Cortex of kidney (tissue), 1 donor: ENCODE measurements at places on chromosomes 5 and 9.

GRCh38 chr9:15622318-15622971 lies 69.6 kb downstream of the CCDC171 start:
- DNase-seq: no peak

- DNase-seq: no peak
Observed at GRCh38 chr9:107051392-107051791, 188.4 kb downstream of the ZNF462 start.

DNA sequence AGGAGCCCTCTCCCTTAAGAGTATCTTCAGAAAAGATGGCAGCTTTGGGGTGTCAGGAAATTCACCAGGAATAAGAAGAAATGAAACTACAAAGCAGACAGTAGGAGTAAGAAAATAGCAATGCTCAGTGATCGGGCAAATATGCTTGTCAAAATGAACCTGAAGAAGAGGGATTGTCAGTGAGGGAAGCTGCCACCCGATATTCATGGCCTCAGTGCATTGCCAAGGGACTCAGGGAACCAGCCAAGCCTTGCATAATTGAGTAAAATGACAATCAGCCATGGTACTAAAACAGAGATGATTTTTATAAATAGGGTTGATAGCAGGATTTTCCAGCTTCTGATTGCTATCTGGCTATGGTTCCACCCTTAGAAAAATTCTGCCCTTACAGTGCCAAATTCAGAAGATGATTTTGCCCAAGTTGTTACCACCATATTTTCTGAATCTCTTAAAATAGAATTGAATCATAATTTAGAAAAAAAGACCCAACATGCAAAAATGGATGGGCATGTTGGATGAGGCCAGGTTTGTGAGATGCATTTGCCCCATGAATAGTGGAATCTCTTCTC lies 274.0 kb downstream of the NTRK2 start:
- DNase-seq: no peak

DNA sequence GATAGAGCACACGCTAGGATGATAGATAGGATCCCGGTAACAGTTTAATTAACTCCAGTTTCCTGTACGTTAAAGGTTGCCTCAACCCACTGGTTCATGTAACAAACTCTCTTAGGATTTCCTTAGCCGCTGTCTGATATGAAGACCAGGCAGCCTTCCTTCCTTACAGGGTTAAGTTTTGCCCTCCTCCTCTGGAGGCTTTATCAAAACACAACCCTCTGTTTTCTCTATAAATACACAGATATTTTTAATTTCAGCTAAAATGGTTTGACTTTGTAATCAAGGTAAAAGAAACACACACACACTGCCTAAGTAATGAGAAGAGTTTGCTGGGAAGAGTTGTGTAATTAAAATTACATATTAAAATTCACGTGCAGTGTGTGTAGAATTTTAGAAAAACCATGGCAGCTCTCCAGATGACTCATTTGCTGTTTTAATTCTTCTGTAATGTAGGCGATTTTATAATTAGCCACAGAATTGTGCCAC lies 369.8 kb downstream of the CSNK1G3 start:
- no peak for DNase-seq

- DNase-seq: no peak
Observed at GRCh38 chr9:94881940-94882339, 155.4 kb downstream of the AOPEP start.

- DNase-seq: no peak
Observed at GRCh38 chr5:108521841-108522506, 140.1 kb upstream of the FBXL17 start.

GRCh38 chr9:110334183-110334582 lies 3.5 kb downstream of the TXNDC8 start:
- DNase-seq: no peak

DNA sequence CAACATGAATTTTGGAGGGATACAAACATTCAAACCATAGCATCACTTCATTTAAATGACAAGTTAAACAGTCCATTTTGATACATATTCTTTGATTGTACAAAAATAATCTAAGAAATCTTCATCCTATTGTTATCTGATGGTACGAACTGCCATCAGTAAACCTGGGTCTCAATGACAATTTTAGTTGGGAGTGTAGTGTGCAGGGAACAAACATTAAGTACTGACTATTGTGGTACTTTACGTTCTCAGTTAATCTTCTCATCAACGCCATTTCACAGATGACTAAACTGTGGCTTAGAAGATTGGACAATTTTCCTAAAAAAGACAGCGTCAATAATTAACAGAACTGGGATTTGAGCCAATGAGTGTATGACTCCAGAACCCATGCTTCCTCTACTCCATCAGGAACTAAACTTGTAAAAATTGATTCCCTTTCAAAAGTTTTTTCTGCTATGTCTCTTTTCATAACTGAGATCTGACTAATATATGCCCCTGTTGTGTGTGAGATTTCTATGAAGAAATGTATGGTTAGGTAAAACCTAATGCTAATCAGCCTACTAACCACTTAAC lies 21.1 kb downstream of the TNPO1 start:
- DNase-seq: no peak

DNA sequence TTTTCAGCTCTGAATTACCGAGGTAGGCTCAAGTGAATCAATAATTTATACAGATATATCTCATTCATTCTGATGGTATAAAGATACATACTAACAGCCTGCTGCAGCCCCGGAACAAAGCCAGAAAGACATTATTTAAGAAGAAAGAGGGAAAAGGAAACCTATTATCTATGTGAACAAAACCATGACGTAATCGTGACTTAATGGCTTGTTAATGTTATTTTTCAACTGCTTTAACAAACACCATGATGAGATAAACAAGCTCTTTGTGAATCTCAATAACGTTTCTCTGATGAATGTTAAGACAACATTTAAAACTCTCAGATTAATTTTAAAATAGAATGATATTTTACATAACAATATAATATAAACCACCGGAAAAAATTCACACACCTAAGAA lies 237.1 kb downstream of the SLF1 start:
- no peak for DNase-seq

GRCh38 chr9:87063871-87064270 lies 116.6 kb upstream of the GAS1 start:
- no peak for DNase-seq

DNA sequence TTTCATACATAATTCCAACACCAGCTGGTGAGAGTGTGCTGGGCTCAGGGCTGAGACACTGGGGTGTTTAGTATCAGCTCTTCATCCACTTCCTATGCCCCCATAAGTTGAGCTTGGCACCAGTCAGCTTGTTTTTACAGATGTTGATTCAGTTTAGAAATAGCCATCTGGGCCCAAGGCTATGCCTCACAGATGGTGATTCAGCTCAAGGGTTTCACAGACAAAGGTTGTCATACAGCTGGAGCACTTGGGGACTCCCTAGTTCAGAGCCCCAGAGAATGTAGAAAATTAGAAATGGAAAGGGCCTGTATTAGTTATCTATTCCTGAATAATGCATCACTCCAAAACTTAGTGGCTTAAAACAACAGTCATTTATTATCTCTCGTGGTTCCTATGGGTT lies 10.3 kb upstream of the CRHBP start:
- no peak for DNase-seq

DNA sequence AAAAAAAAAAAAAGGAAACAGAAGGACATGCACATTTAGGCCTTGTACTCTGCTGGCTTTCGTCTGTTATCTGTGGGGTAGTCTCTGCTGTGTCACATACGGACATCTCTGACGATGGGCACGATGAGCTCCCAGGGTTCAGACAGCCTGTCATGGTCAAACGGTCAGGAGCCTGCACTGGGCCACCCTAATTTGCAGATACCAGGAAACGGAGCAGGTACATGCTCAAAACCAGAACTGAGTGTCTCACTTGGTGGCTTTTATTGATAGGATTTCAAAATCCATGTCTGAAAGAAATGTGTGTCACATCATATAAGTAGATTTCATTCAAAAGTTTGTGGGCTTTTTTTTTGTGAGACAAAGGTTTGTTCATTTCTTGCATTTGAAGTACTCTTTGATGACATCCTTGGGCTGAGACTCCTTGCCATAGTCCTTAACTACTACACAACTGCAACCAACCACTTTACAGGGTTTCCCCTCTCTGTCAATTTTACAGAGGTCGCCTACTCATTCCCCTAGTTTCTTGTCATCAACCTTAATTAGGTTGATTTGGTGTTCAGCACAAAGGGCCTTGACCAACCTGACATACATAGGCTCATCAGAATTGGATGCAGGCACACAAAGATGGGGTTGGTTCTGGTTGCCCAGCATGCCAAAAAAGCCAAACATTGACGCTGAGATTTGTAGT lies 9.0 kb downstream of the CKMT2 start:
- DNase-seq: no peak

DNA sequence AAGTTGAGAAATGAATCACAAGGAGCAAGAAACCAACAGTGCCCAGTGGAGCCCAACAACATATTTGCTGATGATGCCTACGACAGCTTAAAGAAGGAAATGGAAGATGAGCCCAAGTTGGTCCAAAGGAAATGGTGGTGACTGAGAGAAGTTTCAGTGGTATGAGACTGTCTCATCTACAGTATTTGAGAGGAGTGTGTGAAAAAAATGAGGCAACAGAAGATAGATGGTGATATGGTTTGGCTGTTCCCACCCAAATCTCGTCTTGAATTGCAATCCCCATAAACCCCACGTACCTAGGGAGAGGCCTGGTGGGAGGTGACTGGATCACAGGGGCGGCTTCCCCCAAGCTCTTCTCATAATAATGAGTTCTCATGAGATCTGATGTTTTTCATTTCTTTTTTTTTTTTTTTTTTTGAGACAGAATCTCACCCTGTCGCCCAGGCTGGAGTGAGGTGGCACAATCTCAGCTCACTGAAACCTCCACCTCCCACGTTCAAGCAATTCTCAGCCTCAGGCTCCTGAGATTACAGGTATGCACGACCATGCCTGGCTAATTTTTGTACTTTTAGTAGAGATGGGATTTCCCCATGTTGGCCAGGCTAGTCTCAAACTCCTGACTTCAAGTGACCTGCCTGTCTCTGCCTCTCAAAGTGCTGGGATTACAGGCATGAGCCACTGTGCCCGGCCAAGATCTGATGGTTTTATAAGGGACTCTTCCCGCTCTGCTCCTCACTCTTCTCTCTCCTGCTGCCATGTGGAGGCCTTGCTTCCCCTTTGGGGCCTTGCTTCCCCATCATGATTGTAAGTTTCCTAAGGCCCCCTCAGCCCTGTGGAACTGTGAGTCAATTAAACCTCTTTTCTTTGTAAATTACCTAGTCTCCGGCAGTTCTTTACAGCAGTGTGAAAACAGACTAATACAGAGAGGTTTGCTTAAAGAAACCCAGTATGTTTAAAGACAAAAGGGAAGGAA lies 30.2 kb downstream of the EFCAB9 start:
- no peak for DNase-seq

- no peak for DNase-seq
Observed at GRCh38 chr5:118042076-118042475, 946.3 kb downstream of the DTWD2 start.
